ENCODE measurements at places on chromosomes 4 and X.

- DNase-seq, result no peak
Measured at GRCh38 chr4:176270669-176271068, 1.6 kb upstream of the ASB5 start.

DNA sequence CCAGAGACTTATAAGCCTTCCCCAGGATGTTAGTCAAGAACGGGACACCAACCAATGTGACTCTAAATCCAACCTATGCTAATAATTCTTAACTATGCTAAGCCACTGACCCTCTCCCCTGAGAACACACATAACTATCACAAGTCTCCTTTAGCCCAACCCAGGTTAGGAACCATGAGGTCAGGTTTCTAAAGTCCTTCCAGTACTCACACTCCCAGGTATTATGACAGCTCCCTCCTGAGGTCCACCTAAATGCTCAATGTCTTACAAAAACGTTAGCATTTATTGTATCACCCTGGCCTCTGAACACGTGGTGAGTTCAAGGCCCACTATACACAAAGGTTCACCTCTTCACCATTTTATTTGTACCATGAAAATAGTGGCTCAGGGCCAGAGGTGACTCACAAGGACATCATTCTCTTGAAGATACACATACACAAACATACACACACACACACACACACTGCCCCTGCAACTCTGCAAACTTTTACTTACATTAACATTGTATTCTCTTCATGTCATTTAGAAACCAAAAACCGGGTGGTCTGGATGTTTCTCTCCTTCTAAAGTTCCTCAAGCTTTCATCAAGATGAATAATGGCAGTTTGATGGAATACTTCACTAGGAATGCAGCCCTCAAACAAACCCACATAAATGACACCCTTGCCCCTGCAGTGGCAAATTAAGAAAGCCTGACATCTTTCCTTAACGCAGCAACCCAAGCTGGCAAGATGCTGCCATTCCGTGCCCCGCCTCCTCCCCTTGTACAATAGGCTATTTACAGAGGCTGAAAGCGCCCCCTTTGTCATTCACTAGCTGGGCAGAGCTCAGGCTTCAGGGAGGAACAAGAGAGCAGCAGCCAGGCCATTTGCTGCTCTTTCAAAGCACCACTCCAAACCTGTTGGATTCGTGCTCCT lies 17.7 kb downstream of the ACSL1 start:
- DNase-seq, result no peak

GRCh38 chr4:43357252-43357974 lies 464.9 kb downstream of the GRXCR1 start:
- DNase-seq, result no peak

- peak; percentile 82 for DNase-seq
Measured at GRCh38 chr4:101279377-101279871, 67.9 kb downstream of the PPP3CA start.

- no peak for DNase-seq
Measured at GRCh38 chr4:41719417-41719816, 29.1 kb downstream of the PHOX2B start.
